ENCODE measurements at places on chromosomes 1 and 21.

- DNase-seq, result no peak
Observed at GRCh38 chr1:163395790-163396189, 74.0 kb downstream of the NUF2 start.

GRCh38 chr21:42316891-42317290, 1.7 kb upstream of the TFF3 start:
- no peak for DNase-seq

DNA sequence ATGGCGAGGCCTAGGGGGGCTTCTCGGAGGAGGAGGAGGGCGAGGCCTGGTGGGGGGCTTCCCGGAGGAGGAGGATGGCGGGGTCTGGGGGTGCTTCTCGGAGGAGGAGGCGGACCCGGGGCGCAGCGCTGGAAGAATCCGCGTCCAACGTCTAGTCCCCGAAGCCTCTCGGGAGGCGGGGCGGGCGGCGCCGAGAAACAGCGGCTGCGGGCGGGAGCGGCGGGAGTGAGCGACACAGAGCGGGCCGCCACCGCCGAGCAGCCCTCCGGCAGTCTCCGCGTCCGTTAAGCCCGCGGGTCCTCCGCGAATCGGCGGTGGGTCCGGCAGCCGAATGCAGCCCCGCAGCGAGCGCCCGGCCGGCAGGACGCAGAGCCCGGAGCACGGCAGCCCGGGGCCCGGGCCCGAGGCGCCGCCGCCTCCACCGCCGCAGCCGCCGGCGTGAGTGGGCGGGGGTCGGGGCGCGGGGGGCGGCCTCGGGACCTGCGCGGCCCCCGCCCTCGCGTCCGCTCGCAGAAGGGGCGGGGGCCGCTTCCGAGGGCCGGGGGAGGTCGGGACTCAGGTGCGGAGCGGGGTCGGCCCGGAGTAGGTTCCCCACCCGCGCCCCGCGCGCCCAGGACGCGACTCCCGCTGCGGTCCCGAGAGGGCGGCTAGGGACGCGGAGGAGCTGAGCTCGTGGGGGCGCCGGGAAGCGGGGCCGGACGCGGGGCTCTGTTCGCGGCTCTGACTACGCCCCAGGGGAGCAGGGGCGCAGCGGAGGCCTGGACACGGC, at the start of gene KLHL17:
Gene KLHL17 (plus strand): TSS at position 222 of the 769 bp plus-strand sequence. CDS start 110 bp downstream, at position 332.
- DNase-seq, result peak; percentile 50

DNA sequence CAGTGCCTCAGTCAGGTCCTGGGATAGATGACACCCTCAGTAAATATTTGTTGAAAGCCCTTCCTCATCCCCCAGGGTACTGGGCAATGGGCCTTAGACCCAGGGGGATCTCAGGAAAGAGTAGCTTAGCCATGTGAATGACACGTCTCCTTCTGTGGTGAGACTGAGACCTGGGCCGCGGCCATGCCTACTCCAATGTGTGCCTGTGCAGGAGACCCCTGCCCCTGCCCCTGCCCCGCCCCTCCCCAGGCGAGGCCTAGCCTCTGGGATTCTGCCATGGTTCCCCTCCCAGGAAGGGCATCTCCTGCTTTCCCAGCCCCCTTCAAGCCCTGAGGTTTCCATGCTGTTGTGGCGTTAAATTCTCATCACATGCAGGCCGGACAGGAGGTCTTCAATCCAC, 7.1 kb downstream of the MYOM3 start:
- DNase-seq, result no peak

DNA sequence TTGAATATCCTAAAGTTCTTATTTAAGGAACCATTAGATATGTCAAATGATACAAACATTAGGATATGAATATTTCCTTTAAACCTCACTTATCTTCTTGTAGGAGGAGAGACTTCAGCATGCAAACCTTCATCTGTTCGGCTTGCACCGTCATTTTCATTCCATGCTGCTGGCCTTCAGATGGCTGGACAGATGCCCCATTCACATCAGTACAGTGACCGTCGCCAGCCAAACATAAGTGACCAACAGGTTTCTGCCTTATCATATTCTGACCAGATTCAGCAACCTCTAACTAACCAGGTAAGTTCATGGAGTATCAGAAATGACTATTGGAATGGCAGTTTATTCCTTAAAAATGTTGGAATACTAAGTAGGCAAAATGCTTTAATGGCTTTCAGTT, 106.0 kb downstream of the DYRK1A start:
- no peak for DNase-seq

DNA sequence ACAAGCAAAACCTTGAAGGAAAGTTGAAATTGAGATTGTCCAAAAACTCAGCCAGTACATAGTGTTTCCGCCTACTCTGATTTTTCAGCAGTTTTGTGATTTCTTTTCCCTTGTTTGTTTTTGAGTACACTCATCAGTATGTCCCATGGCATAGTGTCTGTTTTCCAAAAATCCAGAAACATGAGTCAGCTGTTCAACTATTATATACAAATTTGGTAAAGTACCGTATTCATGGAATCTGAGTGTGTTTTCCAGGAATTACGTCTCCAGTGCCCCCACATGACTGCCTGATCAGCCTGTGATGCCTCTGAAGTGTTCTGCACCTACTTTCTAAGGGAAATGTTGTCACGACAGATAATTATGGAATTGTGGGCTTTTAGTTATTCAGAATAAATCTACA, 186.8 kb downstream of the LTN1 start:
- DNase-seq, result no peak

GRCh38 chr1:39266269-39266668, 61.8 kb downstream of the MACF1 start:
- DNase-seq, result no peak

- no peak for DNase-seq
Observed at GRCh38 chr21:41367945-41368734, 6.3 kb downstream of the MX2 start.

DNA sequence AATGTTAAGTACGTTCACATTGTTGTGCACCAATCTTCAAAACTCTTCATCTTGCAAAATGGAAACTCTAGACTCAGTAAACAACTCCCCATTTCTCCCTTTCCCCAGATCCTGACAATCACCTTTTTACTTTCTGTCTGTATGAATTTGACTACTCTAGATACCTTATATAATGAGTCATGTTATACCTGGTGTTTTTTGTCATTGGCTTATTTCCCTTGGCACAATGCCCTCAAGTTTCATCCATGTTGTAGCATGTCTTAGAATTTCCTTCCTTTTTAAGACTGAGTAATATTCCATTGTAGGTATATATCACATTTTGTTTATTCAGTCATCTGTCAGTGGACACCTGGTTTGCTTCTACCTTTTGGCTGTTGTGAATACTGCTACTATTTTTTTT, 399.5 kb downstream of the LMO4 start:
- DNase-seq, result no peak

DNA sequence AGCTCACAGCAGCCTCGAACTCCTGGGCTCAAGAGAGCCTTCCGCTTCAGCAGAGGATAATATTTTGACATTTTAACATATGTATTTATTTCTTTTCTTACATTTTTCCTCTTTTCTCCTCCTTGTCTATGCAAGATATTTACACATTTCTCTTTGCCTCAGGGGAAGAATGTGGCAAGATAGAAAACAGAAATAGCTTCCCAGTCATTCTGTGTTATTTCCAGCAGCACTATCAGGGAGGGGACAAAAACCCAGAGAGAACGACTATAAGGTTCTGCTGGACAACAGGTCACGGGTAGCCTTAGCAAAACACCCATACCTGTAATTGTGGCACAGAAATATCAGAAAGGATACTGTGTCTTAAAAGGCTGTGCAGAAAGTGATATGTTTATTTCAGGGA, 7.9 kb downstream of the CD1D start:
- DNase-seq, result no peak

GRCh38 chr1:229031061-229031460, 239.8 kb upstream of the RAB4A start:
- DNase-seq, result no peak

DNA sequence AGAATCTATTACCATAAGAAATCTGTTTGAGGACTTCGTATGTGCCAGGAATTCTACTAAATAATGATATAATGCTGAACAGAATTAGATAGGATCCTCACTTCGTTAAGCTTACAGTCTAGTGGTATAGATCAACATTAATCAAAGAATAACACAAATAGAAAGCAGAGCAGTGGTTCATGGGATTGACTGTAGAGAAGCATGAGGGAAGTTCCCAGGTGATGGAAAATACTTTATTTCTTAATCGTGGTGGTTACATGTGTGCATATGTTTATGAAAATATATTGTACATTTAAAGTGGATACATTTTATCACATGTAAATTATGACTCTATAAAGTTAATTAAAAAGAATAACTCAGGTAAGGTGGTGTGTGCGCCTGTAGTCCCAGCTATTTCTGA, 110.5 kb downstream of the OSBPL9 start:
- no peak for DNase-seq

DNA sequence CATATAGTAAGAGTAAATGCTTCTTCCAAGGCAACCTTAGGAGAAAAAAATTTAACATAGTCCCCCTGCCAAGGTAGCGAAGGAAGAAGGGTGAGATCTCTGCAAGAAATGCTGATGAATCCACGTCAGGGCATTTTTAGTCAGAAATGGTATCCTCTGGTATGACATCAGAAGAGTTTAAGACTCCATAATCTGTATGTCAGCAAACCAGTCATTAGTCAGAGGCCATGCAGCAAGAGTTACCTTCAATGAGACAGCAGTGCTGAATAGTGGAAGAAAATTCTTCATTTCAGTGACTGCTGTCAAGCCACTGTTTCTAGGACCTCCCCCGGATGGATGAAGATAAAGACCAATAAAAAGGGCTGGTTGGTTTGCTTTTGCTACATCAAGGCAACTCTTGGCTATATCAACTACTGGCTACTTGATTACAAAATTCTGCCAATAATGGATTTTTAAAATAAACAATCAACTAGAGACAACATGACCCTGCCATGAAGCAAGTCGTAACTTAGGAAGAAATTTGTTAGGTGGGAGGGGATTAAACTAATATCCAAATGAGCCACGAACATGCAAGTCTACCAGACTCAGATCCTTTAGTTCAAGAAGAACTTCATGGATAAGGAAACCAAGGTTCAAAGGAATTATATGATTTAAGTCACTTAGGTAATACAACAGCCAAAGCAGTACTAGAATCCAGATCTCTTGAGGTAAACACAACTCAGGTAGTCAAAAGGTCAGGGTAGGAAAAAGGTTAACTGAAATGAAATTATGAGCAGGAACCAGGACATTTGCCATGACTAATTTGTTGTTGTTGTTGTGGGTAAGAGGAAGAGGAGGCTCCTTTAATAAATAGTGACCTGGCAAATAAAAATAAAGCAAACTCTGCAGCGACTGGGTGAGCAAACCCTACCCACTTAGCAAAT, 25.6 kb upstream of the GUCA2A start:
- DNase-seq, result no peak

DNA sequence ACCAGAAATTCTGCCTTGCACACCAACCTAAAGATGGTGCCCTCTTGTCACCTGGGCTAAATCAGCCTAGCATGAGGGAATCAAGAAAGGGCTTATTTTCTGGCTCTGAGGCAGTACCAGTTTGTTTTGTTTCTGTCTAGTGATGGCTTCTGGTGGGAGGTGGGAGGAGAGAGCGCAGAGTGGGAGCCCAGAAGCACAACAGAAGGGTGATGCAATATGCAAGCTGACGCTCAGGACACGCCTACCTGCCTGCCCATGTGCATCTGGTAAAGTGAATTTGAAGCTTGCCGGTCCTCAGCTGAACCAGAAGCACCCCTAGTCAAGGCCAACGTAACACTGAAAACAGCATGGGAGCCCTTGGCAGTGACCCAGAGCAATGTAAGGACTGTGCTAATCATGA, 138.4 kb upstream of the TIAM1 start:
- DNase-seq, result no peak

DNA sequence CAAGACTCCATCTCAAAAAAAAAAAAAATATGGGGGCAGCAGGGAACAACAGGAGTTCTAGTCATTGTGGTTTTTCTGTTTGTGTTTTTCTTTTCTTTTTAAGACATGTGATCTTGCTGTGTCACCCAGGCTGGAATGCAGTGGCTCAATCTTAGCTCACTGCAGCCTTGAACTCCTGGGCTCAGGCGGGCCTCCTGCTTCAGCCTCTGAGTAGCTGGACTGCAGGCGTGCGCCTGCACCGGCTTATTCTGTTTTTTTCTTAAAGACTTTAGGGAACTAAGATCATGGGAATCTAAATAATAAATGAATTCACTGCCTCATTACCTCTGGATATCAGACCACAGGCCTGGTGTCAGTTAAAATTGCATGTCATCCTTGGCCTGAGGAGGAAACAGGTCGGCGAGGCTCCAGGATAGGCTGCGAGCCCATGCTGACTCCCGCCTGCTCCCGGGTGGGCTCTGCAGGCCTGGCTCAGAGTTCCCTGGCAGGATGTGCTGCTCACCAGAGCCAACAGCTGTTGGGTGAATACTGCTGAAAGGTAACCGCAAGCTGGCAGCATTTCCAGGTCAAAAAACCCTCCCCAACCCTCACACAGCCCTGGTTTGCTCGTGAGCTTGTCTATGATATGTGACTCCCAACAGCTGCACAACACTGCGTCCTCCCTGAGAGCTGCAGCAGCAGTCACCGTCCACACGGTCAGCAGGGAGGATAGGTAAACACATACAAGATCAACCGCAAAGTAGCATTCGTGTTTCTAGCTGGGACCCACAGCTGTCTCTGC, 58.1 kb downstream of the SCCPDH start:
- DNase-seq, result no peak

GRCh38 chr1:220999872-221000863, 120.9 kb downstream of the HLX start:
- DNase-seq, result no peak

DNA sequence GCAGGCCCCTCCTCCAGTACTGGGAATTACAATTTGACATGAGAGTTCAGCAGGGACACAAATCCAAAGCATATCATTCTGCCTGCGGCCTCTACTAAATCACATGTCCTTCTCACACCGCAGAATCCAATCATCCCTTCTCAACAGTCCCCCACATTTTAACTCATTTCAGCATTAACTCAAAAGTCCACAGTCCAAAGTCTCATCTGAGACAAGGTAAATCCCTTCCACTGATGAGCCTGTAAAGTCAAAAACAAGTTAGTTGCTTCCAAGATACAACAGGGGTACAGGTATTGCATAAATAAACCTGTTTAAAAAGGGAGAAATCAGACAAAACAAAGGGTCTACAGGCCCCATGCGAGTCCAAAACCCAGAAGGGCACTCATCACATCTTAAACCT, 64.0 kb downstream of the EBNA1BP2 start:
- no peak for DNase-seq

GRCh38 chr1:7541629-7542028, 229.5 kb upstream of the VAMP3 start:
- DNase-seq, result no peak

DNA sequence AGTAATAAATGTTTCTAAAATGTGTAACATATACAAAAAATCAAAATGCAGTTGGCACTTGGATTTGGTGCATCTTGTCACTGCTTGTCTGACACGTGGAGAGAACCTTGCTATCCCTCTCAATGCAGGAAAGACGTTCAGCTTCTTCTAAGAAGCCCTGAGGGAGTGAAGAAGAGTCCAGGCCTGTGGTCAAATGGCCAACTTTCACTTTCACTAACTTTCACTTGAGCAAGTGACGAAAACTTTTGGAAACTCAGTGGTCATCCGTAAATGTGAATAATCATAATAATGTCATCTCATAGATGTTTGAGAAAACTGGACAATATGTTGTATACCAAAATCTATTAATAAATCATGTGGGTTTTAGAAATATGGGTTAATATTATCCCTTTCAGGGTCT, 61.9 kb downstream of the ERG start:
- DNase-seq, result no peak

- DNase-seq, result no peak
Observed at GRCh38 chr1:59379371-59379728, 82.5 kb downstream of the FGGY start.

- DNase-seq, result no peak
Observed at GRCh38 chr1:10495952-10496351, 21.2 kb downstream of the PEX14 start.

GRCh38 chr1:12140016-12140415, 26.8 kb upstream of the TNFRSF1B start:
- DNase-seq, result no peak

GRCh38 chr1:20493839-20494608, 8.0 kb upstream of the CAMK2N1 start:
- DNase-seq, result peak; percentile 72
